ENCODE measurements at places on chromosomes 7 and 10.

GRCh38 chr7:77667459-77668086 is 28.7 kb upstream of the RSBN1L start:
- DNase-seq: peak; percentile 52

DNA sequence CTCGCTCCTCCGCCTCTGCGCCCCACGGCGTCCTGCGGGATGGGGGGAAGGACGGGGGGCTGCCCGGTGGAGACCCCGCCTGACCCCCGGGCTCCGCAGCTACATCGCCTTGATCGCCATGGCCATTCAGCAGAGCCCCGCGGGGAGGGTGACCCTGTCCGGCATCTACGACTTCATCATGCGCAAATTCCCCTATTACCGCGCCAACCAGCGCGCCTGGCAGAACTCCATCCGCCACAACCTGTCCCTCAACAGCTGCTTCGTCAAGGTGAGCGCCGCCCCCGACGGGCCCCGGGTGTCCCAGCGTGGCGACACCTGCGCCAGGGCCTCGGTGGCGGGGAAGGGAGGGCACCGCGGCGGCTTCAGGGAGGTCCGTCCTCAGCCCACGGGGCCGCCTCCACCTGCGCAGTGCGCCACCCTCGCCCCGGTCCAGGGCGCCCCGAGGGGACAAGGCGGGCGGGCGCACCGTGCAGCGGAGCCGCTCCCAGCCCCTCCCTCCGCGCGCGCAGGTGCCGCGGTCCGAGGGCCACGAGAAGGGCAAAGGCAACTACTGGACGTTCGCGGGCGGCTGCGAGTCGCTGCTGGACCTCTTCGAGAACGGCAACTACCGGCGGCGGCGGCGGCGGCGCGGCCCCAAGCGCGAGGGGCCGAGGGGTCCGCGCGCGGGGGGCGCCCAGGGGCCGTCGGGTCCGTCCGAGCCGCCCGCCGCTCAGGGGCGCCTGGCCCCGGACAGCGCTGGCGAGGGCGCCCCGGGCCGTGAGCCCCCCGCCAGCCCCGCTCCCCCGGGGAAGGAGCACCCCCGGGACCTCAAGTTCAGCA is 793 bp downstream of the FOXL3 start:
- no peak for DNase-seq

GRCh38 chr7:69295977-69296376 is 302.3 kb upstream of the AUTS2 start:
- no peak for DNase-seq

- DNase-seq: no peak
Observed at GRCh38 chr7:79552463-79552862, 99.0 kb upstream of the MAGI2 start.

GRCh38 chr7:47787249-47788069 is 160.8 kb downstream of the PKD1L1 start:
- DNase-seq: no peak

DNA sequence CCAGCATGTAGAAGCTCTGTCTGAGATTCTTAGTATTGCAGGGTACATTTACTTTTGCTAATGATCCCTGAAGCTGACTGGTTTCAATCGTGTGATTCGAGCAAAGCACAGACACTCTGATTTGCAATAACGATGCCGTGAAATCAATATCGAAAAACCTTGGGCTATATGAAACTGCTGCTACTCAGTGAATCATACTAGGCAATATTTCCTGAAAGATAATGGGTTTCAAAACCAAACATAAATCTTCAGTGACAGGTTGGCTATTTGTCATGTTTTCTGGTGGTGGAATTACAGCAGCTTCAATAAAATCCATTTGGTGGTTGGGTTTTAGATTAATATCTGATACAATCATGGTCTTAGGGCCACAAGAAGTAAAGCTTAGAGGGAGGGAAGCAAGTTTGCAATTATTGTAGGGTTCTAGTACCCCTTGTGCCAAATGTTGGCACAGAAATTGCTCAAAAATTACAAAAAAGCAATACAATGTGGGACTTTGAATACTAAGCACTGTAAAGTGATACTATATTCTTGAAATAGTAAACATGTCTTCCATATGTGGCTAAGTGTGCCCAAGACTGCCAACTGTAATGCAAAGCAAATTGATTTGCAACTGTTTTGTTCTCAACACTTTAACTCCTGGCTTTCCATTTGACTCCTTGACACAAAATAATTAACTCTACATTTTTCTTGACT is 112.4 kb upstream of the JAZF1 start:
- no peak for DNase-seq

- DNase-seq: peak; percentile 53
Observed at GRCh38 chr10:21993360-21994001, 10.0 kb downstream of the DNAJC1 start.

DNA sequence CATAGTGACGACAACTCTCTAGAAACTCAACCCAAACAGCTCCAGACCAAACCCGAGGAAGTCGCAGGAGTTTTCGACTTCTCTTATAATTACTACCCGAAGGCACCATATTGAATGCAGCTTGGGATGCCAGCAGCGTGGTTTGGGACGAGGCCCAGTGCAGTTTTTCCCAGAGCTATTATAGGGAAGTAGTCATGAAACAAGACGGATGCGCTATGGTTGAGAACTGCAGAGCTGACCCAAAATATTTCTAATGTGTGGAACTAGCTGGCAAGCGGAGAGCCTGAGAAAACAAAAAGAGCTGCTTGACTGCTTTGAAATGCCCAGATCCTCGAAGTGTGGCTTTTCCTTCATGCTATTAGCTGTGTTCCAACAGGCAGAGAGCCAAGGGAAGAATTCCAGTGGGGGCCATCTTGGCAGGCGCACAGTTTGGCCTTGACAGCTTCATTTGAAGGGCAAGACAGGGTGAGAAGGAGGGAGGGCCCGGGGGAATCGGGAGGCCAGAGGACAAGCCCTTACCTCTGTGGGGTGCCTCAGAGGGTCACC is 122.7 kb downstream of the CUL2 start:
- peak; percentile 53 for DNase-seq

- DNase-seq: peak; percentile 40
Observed at GRCh38 chr10:22341190-22341925, 3.9 kb upstream of the SPAG6 start.

- peak; percentile 46 for DNase-seq
Observed at GRCh38 chr10:76576276-76576962, 1061.2 kb downstream of the KCNMA1 start.

DNA sequence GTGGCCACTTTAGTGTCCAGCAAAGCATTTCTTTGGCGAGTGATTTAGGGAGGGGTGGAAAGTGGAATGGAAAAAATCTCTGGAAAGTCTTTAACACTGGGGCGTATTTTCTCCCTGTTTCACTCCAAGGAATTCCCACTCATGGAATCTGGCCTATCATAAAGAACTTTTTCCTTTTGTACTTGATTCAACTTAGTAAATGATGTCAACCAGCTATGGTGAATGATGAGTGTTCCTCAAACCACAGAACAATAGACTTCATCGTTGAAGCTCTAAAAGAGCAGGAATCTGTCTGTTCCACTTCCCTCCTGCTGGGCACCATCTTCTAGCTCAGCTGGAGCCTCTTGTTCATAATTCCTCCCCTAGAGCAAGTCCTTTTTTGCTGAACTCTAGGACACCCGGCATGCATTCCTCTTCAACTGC is 66.5 kb downstream of the EPDR1 start:
- peak; percentile 55 for DNase-seq

GRCh38 chr7:55548295-55548731 is 24.0 kb downstream of the VOPP1 start:
- no peak for DNase-seq

DNA sequence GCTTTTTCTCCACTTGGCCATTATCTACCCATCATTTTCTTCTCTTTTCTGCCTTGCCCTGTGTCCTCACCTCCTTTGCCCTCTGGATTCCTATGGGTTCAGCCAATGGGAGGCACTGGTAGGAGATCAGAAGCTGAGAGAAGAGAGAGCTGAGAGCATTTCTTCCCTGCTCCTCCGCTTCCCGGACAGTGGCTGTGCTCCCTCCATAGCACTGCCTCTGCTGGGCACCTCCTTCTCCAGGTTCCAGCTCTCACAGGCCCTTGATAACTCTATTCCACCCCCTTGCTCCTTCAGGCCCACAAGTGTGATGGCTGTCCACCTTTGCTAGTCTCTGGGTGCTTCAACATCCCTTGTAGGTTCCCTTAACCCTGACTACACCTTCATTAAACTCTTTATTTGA is 79.6 kb downstream of the LSM5 start:
- no peak for DNase-seq

GRCh38 chr7:115838829-115839228 is 191.7 kb downstream of the TFEC start:
- DNase-seq: peak; percentile 30

- peak; percentile 51 for DNase-seq
Observed at GRCh38 chr10:114519306-114519669, 115.0 kb upstream of the AFAP1L2 start.

DNA sequence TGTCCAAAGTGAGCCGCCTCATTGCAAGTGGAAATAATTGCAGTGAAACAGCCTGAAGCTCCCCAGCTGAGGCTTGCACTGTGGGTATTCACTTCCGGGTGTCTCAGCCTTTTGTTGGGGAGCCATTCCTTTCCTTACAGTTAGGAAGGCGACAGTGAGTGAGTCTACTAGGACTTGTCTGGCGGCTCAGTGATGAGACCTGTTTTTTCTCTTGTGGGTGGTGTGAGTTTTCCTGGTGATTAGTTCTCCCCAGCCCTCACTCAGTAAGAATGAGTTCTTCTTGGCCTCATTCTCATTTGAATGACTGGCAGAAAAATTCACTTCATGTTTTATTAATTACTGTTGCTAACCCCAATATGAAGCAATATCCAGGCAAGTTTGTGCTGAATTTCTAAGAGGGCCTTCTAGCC is 2.6 kb downstream of the PGAM1 start:
- peak; percentile 52 for DNase-seq

DNA sequence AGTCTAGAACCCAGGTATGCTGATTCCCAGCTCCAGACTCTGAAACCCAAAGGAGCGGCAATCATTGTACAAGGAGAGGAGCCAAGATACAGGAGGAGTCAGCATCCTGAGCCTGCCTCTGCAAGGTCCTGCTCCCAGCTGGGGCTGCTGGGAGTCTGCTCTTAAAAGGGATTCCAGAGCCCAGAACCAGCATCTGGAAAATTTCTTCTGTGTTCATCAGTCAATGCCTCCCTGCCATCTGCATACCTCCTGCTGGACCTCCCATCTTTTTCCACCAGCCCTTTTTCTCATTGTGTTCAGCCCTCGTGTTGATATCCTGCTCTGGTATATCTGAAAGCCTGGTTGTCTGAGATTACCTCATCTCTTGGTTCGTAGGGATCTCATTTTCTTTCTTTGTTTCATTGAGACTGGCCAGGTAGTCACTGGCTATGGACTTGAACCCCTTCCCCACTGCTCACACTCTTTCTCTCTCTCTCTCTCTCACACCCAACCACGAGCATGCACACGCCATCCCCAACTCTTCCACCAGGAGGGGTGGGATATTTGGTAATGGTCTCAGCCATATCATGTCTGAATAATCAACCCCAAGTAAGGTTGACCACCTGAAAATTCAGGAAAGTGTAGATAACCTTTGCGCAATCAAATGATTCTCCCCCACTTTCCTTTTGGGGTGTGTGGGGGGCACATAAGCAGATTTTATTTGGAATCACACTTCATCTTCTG is 608.8 kb downstream of the LRMDA start:
- no peak for DNase-seq

- no peak for DNase-seq
Observed at GRCh38 chr7:101960985-101961708, 143.7 kb downstream of the CUX1 start.

- DNase-seq: no peak
Observed at GRCh38 chr10:36989233-36989632, 136.2 kb upstream of the ANKRD30A start.

DNA sequence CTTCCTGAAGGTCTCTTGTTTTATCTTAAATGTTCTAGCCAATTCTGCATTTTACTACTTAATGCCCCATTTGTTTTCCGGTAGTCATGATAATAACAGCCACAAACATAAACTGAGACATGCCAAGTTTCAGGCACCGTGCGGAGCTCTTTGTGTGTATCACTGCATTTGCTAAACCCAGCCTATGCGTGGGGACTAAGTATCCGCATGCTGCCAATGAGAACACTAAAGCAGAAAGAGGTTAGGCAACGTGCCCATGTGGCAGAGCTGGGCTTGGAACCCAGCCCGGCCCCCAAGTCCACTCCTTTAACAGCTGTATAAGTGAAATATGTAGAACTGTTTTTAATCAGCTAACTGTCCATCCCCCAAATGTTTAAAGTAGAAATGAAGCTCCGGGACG is 54.1 kb downstream of the SLIT1 start:
- DNase-seq: no peak

DNA sequence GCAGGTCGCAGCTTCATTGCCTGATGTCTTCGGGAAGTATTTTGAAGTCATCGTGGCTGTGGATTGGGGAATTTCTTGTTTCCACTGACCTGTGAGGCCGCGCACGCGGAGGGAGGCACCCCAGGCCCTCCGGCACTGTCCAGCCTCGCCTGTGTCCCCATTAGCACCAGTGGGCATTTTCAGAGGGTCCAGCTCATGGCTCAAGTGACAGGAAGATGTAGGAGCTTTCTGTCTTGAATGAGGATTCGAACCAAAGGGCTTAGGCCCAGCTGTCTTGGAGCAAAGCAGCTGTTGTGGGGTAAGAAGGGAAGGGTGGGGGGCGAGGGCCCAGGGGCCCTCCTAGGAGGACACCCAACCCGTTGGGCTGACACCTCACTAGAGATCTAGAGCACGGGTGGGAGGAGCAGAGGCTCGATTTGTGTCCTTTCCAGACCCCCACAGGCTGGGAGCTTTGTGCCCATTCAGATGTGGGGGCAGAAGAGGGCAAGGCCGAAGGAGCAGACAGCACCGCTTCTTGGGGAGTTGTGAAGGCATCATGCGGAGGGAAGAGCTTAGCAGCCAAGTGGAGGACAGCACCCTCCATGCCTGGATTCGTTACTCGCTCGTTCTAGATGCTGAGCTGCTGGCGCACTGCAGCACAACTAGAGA is 914 bp downstream of the ZNF37A start:
- DNase-seq: no peak

DNA sequence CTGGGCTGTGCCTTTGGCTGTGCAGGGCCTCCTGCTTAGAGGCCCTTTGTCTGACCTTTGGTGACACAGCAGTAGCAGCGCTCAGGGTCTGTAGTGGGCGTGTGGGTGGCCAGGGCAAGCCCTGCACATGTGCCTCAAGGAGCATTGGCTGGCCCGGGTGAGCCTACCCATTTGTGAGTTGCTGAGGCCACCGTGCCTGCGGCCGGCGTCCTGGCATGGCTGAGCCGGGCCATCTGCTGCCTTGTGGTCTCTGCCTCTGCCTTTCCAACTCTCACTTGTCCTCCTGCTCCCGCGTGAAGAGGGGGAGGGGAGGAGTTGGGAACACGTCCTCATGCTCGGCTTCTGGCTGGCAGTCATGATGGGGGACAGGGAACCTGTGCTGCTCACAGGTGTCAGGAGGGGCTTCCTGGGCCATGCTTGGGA is 9.2 kb upstream of the ORAI2 start:
- DNase-seq: no peak

Data from fibroblast of mammary gland (primary cell).